Activated T-cell treated with anti-CD3 and anti-CD28 coated beads, Interleukin-2, amount 50 U/mL, for 72 hours (primary cell): ENCODE measurements at places on chromosomes 2 and 18. TPM values are rescaled to one million over a fixed set of nuclear protein-coding genes. Genes with fewer than 3 reads are reported as not detected.
A peak's percentile ranks its signal among the peaks of the same experiment; 100 is the strongest.

Gene CCDC74A
- 2.1 TPM for total RNA-seq

Gene CERKL
- total RNA-seq = not detected

Gene ADAM23
- 3.0 TPM for total RNA-seq

Gene PROKR1
- not detected for total RNA-seq

Gene ABCA12
- total RNA-seq = not detected

Gene SCN3A
- total RNA-seq = not detected

Gene GALNT3
- 16.2 TPM for total RNA-seq

DNA sequence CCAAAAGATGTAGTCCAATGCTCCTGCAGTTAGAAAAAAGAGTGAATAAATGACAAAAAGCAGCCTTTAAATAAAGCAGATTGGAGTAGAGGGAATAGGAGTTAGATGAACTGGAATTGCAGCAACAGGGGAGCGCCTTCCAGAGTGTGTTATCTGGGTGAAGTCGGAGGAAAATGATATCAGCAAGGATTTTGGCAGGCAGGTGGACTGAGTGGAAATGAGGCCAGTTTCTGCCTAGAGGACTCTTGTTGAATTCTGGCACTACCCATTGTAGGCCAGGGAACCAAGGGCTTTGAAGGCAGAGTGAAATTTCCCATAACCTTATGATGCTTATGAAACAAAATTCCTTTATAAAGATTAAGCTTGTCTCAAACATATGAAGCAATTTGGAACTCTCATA, 59.8 kb downstream of the AKAIN1 start:
- H3K27me3 ChIP-seq = no peaks in the 10 kb centered on the region
- H3K36me3 ChIP-seq = no peaks in the 10 kb centered on the region
- no peaks in the 10 kb centered on the region for H3K4me1 ChIP-seq
- no peak overlapping the region for H3K27ac ChIP-seq
- no peak overlapping the region for H3K4me3 ChIP-seq
- DNase-seq = no peak

DNA sequence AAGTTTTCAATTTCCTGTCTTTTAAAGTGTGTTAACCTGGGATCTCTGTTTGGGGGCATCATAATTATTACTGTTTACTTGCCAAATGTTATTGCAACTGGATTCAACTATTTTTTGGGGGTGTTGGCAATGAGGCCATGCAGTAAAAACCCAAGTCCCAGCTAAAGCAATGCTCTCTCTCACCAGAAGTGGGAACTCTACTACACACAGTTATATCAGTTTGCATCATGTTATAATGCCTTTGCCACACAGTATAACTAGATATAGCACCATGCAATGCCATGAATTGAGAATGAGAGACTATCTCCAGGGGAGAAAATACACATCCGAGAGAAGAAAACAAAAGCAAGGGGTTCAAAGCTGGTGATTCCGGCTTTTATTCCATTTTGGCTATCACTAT, 79.0 kb downstream of the GCA start:
- H3K27me3 ChIP-seq = peaks cover 8% of the 10 kb centered on the region
- H3K4me3 ChIP-seq = no peak overlapping the region
- no peaks in the 10 kb centered on the region for H3K36me3 ChIP-seq
- no peak for DNase-seq

GRCh38 chr2:237059155-237059875, 26.4 kb upstream of the COPS8 start:
- H3K27me3 ChIP-seq = no peaks in the 10 kb centered on the region
- no peak for DNase-seq
- no peak overlapping the region for H3K4me3 ChIP-seq
- H3K4me1 ChIP-seq = peaks cover 14% of the 10 kb centered on the region
- no peaks in the 10 kb centered on the region for H3K36me3 ChIP-seq

DNA sequence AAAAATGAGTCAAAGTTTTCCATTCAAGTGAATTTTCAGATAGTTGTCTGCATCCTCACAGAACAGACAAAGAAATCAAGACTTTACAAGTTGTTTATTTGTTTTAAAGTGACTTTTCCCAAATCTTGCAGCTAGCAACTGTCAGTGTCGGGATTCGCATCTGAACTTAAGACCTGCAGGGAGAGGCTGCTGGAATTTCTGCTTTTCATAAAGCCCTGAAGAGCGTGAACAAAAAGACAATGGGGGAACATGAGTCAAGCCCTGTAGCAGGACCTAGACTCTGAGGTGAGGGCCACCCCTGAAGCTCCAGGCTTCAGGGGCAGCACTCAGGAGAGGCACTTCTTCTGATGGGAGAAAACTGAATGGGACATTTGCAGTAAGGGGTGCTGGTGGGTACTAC, 108.2 kb upstream of the CTAGE1 start:
- no peaks in the 10 kb centered on the region for H3K27me3 ChIP-seq
- no peaks in the 10 kb centered on the region for H3K36me3 ChIP-seq
- no peak for DNase-seq

GRCh38 chr2:42844901-42845821, 52.8 kb upstream of the HAAO start:
- no peak overlapping the region for H3K4me3 ChIP-seq
- no peaks in the 10 kb centered on the region for H3K4me1 ChIP-seq
- no peak for DNase-seq
- no peak overlapping the region for H3K27ac ChIP-seq
- H3K36me3 ChIP-seq = no peaks in the 10 kb centered on the region
- H3K27me3 ChIP-seq = no peaks in the 10 kb centered on the region

- no peak for DNase-seq
- H3K27ac ChIP-seq = no peak overlapping the region
Measured at GRCh38 chr2:59176737-59177136, 935.6 kb upstream of the FANCL start.

DNA sequence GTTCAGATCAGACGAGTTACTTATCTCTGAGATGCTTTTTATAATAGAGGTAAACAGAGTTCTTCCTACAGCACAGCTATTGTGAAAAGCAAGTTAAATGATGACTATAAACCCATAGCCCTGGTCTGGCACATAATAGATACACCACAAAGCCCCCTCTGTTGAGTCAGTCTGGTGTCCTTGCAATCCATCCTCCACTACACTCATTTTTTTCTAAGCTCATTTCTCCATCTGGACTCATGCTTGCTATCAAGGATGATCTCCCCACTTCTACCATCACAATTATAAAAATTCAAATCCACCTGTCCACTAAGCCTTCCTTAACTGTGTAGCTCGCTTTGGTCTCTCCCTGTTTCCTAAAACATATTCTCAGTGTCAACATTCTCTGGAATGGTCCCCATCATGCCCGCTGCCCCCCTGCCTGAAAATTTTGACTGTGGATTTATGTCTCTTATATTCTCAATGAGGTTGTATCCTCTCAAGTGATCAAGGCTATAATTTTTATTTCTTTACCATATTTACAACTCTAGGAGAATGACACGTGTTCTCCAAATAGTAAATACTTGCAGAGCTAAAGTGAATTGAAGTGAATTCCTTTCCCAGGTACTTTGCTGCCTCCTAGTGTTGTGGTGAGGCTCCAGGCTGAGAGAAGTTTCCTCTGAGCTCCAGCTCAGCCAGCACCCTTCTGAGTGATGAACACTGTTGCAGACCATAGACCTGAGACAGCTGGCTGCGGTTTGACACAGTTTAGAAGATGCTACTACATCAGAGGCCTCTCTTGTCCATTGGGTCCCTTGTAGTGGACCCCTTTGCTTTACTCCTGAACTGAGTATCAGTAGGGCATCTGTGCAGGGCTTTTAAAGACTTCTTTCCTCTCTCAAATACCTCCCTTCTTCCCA, 108.7 kb downstream of the DPP10 start:
- H3K36me3 ChIP-seq = no peaks in the 10 kb centered on the region
- no peaks in the 10 kb centered on the region for H3K4me1 ChIP-seq
- DNase-seq = peak; percentile 13
- peaks cover 11% of the 10 kb centered on the region for H3K27me3 ChIP-seq

DNA sequence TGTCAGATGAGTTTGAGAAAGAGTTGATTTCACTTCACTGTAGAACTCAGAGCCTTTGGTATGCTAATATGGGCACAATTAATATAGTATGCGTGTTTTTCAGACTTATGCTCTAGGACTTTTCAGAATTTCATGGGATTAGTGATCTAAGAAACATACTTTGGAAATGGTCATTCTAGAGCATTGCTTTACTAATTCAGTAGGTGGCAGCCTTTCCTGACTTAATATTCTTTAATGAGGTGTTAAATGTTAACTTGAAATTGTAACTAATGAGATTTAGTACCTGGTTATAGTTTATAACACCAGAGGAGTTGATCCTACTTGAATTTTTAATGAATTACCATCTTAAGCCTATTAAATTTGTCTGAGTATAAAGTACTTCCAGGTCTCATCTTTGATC, 28.4 kb downstream of the ACTR2 start:
- no peak for DNase-seq
- H3K4me3 ChIP-seq = no peak overlapping the region
- no peak overlapping the region for H3K27ac ChIP-seq
- peaks cover 3% of the 10 kb centered on the region for H3K36me3 ChIP-seq

DNA sequence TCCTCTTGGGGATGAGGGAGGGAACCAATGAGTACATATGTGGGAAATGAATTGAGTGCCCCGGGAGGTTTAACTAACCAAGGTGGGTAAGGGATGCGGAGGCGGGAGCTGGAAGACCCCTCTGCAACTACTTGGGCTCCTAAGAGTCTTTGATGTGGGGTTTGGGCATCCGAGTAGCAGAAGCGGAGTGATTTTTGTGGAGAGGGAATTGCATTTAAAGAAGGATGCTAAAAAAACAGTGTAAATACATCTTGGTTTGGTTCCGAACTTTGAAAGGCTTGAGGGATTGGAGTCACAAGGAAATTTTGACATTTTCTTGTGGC, 215.7 kb downstream of the MCFD2 start:
- DNase-seq = no peak
- peak overlapping the region; percentile 74 for H3K27ac ChIP-seq
- H3K36me3 ChIP-seq = no peaks in the 10 kb centered on the region
- peak overlapping the region; percentile 84 for H3K4me3 ChIP-seq
- no peaks in the 10 kb centered on the region for H3K27me3 ChIP-seq

- no peaks in the 10 kb centered on the region for H3K27me3 ChIP-seq
- no peak overlapping the region for H3K4me3 ChIP-seq
- no peak overlapping the region for H3K27ac ChIP-seq
- no peaks in the 10 kb centered on the region for H3K36me3 ChIP-seq
- H3K4me1 ChIP-seq = peaks cover 5% of the 10 kb centered on the region
- no peak for DNase-seq
Measured at GRCh38 chr2:189050165-189050712, 76.1 kb downstream of the COL3A1 start.

DNA sequence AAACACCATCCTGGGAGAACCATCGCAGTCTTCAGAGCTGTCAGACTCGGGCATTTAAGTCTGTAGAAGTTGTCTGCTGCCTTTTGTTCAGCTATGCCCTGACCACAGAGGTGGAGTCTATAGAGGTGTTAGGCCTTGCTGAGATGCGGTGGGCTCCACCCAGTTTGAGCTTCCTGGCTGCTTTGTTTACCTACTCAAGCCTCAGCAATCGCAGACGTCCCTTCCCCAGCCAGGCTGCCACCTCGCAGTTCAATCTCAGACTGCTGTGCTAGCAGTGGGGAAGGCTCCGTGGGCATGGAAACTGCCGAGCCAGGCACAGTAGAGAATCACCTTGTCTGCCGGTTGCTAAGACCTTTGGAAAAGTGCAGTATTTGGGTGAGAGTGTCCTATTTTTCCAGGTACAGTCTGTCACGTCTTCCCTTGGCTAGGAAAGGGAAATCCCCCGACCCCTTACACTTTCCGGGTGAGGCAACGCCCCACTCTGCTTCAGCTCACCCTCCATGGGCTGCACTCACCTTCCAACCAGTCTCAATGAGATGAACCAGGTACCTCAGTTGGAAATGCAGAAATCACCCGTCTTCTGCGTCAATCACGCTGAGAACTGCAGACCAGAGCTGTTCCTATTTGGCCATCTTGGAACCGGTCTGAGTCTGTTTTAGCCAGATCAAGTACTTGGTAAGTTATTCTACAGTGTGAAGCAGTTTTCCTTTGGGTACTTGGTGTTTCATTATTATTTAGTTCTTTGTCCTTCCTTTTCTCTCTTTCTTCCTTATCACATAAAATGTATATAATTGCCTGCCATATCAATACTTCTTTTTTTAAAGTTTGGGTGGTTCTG, 71.5 kb downstream of the CDC42EP3 start:
- H3K4me1 ChIP-seq = peaks cover 40% of the 10 kb centered on the region
- peak; percentile 7 for DNase-seq
- H3K27ac ChIP-seq = peak overlapping the region; percentile 97
- H3K4me3 ChIP-seq = peak overlapping the region; percentile 54
- H3K36me3 ChIP-seq = peaks cover 11% of the 10 kb centered on the region
- no peaks in the 10 kb centered on the region for H3K27me3 ChIP-seq

DNA sequence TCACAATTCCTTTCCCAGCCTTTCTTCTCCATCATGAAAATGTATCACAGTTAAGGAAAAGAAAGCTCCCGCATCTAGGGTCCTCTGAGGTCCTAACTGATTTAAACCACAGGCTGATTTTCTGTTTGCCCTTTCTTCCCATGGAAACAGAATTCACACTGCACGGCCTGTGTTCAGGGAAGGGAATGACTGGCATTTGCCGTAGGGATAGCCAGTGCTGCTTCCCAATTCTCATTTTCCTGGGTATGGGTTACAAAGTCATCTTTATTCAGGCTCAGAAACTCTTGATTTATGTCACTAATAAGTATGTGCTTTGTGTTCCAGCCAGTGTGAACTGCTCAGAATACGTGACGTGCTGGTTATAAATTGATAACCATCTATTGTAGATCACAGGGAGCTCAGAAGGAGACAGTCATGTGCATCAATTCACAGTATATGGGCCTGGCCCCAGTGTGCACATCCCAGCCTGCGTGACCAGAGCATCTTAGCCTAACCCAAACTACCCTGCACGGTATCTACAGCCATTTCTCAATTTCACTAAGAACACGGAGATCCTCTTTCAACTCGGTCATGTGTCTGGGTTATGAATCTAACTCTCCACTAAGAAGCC, 163.3 kb downstream of the LRRC30 start:
- H3K4me3 ChIP-seq = no peak overlapping the region
- no peak overlapping the region for H3K27ac ChIP-seq
- DNase-seq = no peak
- H3K27me3 ChIP-seq = no peaks in the 10 kb centered on the region

GRCh38 chr2:105553538-105554196, 154.8 kb upstream of the FHL2 start:
- H3K4me1 ChIP-seq = no peaks in the 10 kb centered on the region
- DNase-seq = no peak
- no peak overlapping the region for H3K4me3 ChIP-seq
- peaks cover 32% of the 10 kb centered on the region for H3K27me3 ChIP-seq

- H3K27ac ChIP-seq = no peak overlapping the region
- no peaks in the 10 kb centered on the region for H3K36me3 ChIP-seq
- no peak for DNase-seq
- no peaks in the 10 kb centered on the region for H3K4me1 ChIP-seq
- peaks cover 4% of the 10 kb centered on the region for H3K27me3 ChIP-seq
Measured at GRCh38 chr2:20192781-20193180, 32.1 kb downstream of the SDC1 start.

- no peak overlapping the region for H3K27ac ChIP-seq
- H3K4me1 ChIP-seq = no peaks in the 10 kb centered on the region
- no peak overlapping the region for H3K4me3 ChIP-seq
- H3K36me3 ChIP-seq = no peaks in the 10 kb centered on the region
- H3K27me3 ChIP-seq = no peaks in the 10 kb centered on the region
Measured at GRCh38 chr18:8858888-8859511, 153.6 kb downstream of the MTCL1 start.

- H3K4me1 ChIP-seq = peaks cover 68% of the 10 kb centered on the region
- no peaks in the 10 kb centered on the region for H3K27me3 ChIP-seq
- H3K36me3 ChIP-seq = no peaks in the 10 kb centered on the region
- H3K27ac ChIP-seq = peak overlapping the region; percentile 5
- DNase-seq = no peak
- H3K4me3 ChIP-seq = no peak overlapping the region
Measured at GRCh38 chr18:24031318-24031717, 16.8 kb downstream of the TTC39C start.
